A549 treated with ZK216348 at 1 μM for 4 hours (cell line): ENCODE measurements at places on chromosomes 16 and 17. TPM values are rescaled to one million over a fixed set of nuclear protein-coding genes. Genes with fewer than 3 reads are reported as not detected.

RGS11 gene
- 2.2 to 7.1 TPM (median 4.4 TPM) in 5 replicates for total RNA-seq

TPSAB1 gene
- not detected in 5 replicates for total RNA-seq

TP53TG3 gene
- 0.39 to 0.70 TPM (median 0.55 TPM) in 3 of 5 replicates, not detected in the others for total RNA-seq

KRT33A gene
- total RNA-seq, result not detected in 5 replicates

OR2C1 gene
- not detected in 5 replicates for total RNA-seq

MAPK8IP3 gene
- total RNA-seq, result 20.2 to 72.3 TPM (median 60.7 TPM) in 5 replicates

TMC6 gene
- 5.1 to 16.8 TPM (median 12.6 TPM) in 5 replicates for total RNA-seq

SDR42E1 gene
- total RNA-seq, result 1.2 to 1.7 TPM (median 1.4 TPM) in 5 replicates

TNS4 gene
- 170 to 273 TPM (median 226 TPM) in 5 replicates for total RNA-seq

FAM171A2 gene
- total RNA-seq, result 1.3 to 5.2 TPM (median 4.5 TPM) in 5 replicates

MT1F gene
- total RNA-seq, result 10.7 to 22.0 TPM (median 14.6 TPM) in 5 replicates

CCL4L2 gene
- not detected in 5 replicates for total RNA-seq

PITPNM3 gene
- total RNA-seq, result 1.8 to 3.0 TPM (median 2.2 TPM) in 5 replicates

MYH8 gene
- not detected in 5 replicates for total RNA-seq

CDC42EP4 gene
- total RNA-seq, result 53.7 to 80.0 TPM (median 74.2 TPM) in 5 replicates

RNF157 gene
- total RNA-seq, result 8.0 to 10.1 TPM (median 8.6 TPM) in 5 replicates

LRRC75A gene
- 1.1 to 1.5 TPM (median 1.2 TPM) in 5 replicates for total RNA-seq

PIPOX gene
- 0.15 to 0.35 TPM in 2 of 5 replicates, not detected in the others for total RNA-seq

C1QTNF8 gene
- total RNA-seq, result not detected in 5 replicates

LGALS9B gene
- total RNA-seq, result 0.15 TPM in 1 of 5 replicates, not detected in the others

FBXO39 gene
- not detected in 5 replicates for total RNA-seq

HS3ST6 gene
- 1.9 to 3.8 TPM (median 2.9 TPM) in 5 replicates for total RNA-seq

CSF3 gene
- total RNA-seq, result 0.19 to 0.68 TPM (median 0.22 TPM) in 4 of 5 replicates, not detected in the other

TBX6 gene
- 0.20 to 0.50 TPM (median 0.27 TPM) in 5 replicates for total RNA-seq
